ENCODE measurements at places on chromosomes 11 and 22.

DNA sequence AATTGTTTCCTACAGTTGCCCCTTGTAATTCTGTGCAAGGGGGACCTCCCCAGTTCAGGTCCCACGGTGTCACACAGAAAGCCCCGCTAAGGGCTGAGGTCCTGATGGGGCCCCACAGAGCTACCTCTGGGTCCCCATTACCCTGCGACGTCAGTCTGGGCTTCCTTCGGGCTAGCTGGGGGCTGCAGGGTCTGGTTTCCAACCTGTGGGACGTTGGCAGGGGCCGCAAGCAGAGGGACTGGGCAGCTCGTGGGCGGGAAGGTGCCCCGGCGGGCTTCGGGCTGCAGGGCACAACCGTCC lies 698 bp downstream of the SLC37A4 start:
- no peak for DNase-seq

GRCh38 chr11:118633319-118633690 lies 25.9 kb downstream of the PHLDB1 start:
- no peak for DNase-seq

DNA sequence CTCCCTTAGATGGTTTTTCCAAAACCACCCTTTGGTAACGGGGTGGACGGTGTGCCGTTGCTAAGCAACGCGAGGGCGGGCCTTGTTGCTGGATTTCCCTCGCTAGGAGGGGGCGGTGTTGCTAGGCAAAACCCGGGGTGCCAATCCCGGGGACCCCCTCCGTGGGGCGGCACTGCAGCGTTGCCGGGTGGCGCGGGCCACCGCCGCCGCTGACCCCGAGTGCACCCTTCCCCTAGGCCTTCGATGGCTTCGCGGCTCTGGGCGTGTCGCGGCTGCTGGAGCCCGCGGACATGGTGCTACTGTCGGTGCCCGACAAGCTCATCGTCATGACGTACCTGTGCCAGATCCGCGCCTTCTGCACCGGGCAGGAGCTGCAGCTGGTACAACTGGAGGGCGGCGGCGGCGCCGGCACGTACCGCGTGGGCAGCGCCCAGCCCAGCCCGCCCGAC lies 8.9 kb downstream of the EHBP1L1 start:
- DNase-seq = no peak

DNA sequence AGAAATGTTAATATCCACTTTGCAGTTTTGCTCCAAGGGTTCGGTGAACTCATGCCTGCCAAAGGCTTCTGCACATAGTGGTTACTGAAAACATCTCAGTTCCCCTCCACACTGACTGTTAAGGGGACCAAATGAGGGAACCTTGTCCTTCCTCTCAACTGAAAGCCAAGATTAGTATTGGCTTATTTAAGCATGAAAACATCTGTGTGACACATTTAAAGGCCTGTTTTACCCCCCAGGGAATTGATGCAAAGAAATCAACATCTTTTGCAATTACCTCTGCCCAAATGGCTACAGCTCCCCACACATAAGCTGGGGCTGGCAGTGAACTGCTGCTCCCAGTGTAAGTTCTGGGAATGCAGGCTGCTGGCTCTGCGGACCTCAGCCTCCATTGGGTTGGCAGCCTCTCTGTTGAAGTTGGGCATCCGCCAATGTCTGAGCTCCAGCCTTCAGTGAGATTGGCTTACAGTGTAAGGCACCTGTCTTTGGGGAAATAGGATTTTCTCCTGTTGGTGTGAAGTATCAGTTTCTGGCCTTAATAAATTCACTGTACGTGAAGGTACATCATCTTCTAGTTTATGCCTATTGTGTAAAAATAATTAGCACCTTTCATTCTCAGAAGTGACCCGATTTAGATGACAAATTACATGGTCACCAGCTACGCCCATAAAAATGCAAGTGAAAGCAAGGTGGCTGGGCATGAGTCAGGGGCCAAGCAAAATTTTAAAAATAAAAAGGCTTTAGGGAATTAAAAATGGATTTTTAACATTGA lies 213.4 kb upstream of the SYN3 start:
- DNase-seq = no peak

DNA sequence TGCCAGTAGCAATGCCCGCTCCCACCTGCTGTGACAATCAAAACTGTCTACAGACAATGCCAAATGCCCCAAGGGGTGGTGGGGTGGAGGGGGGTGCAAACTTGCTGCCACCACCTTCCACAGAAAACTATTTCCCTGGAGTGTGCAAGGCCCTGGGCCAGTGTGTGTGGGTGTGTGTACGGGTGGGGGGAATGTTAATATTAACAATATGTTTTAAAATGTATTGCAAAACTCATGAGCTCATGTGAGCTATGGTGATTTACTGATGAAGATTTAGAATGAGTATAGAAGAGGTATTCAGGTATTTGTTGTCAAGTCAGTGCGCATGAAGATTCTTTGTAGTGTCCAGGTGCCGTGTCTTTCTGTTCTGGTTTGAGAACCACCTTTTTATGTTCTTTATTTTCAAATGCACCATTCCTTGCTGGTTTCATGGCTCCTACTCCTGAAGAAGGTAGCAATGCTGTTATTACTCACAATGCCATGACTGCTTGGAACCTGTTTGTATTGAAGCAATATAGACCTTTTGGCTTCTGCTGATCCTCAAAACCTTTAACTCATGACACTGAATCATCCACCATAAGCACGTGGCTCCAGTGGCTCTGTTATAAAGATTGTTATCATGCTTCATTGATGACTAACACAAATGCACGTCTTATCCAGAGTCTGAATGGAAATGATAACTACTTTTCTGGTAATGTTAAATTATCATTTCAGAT lies 29.9 kb upstream of the AQP11 start:
- no peak for DNase-seq

- no peak for DNase-seq
Measured at GRCh38 chr11:125374398-125374797, 121.7 kb downstream of the FEZ1 start.

DNA sequence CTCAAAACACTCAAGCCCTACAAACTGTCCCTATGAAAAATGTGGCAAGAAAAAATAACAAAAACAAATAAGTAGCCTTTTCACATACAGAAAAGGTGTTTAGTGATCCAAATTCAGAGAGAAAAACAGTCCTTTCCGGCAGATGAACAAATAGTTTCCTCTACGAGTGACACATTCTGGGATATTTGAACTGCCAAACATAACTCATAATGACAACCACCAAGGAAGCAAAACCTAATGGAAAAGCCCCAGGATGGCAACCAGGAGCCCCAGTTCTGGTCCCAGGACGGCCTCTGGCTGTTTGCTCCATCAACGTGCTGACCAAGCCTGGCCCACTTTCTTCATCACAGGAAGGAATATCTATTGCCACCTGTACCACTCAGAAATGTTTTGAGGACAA lies 6.0 kb downstream of the PACSIN2 start:
- no peak for DNase-seq

- DNase-seq = no peak
Measured at GRCh38 chr22:36764060-36764459, 11.9 kb downstream of the IFT27 start.

DNA sequence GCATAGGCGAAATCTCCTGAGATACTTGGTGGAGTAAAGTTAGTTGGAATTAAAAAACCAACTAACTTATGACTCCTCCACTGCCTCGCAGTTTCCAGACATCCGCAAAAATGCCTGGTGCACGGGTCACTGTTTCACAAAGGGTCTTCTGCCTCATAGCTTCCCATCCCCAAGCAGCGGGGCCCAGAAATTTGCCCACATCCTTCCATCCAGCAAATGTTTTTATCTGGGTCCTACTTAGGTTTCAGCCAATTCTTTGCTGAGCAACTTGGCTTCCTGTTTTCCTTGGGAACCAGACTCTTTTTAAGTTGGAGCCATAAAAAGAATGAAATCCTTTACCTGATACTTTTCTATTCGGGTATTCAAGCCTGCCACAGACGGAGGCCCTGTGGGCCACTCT lies 36.2 kb downstream of the FZD4 start:
- DNase-seq = no peak

DNA sequence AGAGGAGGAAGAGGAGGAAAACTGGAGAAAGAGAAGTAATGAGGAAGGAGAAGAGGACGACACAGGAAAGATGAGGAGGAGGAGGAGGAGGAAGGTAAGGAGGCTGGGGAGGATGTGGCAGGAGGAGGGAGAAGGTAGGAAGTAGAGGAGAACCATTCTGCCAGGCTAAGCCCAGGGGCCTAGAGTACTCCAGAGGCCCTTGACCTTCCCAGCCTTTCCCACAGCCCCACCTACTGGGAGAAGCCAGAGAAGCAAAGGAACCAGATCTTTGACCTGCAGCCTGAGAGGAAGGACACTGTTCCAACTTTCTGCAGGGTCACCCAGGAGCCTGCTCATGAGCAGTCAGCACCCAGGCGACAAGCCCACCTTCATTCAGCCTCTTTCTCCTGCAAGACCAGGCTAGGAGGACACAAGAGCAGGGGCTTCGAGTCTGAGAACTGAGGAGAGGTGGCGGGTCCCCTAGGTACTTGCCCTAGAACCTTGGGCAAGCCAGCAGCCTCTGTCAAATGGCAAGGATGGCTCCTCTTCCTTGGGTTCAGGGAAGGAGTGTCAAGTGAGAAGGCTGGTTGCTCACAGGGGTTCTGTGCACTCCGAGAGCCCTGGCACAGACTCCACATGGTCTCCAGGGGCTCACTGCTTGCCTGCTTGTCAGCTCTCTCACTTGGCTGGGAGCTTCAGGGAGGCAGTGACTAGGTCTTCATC lies 27.9 kb upstream of the OAF start:
- DNase-seq = no peak

- DNase-seq = no peak
Measured at GRCh38 chr11:10395166-10395897, 59.7 kb upstream of the AMPD3 start.

GRCh38 chr11:120612513-120613263 lies 101.1 kb downstream of the GRIK4 start:
- DNase-seq = no peak

- no peak for DNase-seq
Measured at GRCh38 chr11:12529041-12529440, 145.2 kb upstream of the TEAD1 start.

- DNase-seq = no peak
Measured at GRCh38 chr11:43515090-43515489, 156.4 kb downstream of the TTC17 start.

GRCh38 chr11:60996381-60997138 lies 25.1 kb downstream of the CD6 start:
- no peak for DNase-seq

DNA sequence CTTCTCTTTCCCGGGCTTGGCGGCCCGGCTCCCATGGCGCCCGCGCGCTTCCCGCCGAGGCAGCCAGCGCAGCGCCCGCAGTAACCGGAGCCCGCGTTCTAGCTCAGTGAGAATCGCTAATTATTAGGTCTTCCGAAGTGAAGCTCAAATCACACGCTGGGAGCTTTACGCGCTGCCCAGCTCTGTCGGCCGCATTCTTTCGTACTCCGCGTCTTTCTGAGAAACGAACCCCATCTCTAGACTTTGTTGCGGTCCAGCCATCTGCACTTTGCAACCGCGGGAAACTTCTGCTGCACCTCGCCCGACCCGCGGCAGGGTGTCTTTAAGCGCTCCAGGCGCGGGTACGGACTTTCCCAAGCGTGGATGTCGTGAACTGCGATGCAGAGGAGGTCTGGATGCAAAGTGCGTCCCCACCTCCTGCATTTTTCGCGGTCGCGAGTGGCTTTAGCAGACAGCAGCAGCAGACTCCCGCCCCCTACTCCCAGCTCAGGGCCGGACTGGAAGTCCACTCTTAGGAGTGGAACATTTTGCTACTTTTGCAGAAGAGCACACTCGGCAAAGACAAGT lies 6.0 kb upstream of the PAX6 start:
- DNase-seq = no peak

DNA sequence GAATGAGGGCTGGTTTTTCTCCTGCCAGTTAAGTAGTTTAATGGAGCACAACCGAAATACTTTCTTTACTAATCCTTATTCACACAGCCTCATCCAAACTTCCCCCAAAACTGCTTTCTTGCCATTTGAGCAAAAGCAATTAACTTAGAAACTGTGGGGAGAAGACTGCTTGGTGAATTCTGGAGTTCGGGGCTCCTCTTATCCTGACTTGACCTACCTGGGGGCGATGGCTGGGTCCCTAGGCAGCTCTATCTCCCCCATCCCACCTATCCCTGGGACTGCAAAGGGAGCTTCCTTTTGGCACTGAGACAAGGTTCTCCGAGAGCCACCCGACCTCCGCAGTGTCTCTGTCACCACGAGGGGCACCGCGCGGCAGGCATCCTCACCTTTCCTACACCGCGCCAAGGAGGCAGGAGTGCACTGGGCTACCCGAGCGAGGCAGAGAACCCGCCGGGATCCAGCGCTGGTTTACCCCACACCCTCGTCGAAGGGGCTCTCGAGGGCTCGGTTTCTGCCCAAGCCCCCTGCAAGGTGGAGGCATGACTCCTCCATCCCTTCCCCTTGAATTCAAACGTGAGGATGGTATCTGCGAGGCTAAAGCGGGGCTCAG lies 759 bp downstream of the DESI1 start:
- no peak for DNase-seq

- no peak for DNase-seq
Measured at GRCh38 chr22:25081409-25081824, 118.2 kb upstream of the CRYBB3 start.

- no peak for DNase-seq
Measured at GRCh38 chr11:84887055-84887629, 740.0 kb downstream of the DLG2 start.

GRCh38 chr11:23995891-23996290 lies 501.0 kb upstream of the LUZP2 start:
- DNase-seq = no peak

DNA sequence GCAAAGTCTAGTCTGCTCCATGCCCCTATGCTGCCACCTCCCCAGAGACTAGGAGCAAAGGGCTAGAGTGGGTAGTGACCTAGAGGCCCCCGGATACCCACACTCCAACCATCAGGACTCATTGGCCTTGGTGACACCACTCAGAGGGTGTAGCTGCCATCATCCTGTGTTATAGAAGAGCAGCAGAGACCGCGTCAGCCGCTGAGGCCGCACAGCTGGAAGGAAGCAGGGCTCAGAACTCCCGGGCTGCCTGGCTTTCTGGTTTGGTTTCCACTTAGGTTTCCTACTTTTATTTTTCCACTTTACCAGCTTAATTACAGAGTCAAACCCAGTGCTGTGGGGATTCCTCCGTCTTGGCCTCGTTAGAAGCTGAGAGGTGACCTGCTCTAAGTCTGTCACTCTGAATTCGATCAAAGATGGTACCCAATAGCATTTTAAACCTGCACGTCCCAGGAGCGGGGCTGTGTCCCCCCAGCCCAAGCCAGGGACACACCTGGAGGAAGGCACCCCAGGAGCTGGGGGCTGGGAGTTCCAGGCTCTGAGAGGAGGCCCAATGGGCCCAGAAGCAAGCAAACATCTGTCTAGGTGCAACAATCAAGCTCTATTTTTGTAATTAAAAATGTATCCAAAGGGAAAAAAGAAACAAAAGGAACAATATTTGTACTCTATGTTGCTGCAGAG lies 2.1 kb upstream of the CDKN1C start:
- no peak for DNase-seq

- no peak for DNase-seq
Measured at GRCh38 chr11:49302360-49302759, 94.0 kb upstream of the FOLH1 start.

Measured in activated CD8-positive, alpha-beta memory T cell treated with anti-CD3 and anti-CD28 coated beads for 1 hour (primary cell).